CD8-positive, alpha-beta memory T cell (primary cell): ENCODE measurements at places on chromosomes 5 and 9. TPM values are rescaled to one million over a fixed set of nuclear protein-coding genes. Genes with fewer than 3 reads are reported as not detected.

- no peak for DNase-seq
- no peaks in the 10 kb centered on the region for H3K4me1 ChIP-seq
- H3K36me3 ChIP-seq = no peaks in the 10 kb centered on the region
- H3K27me3 ChIP-seq = peaks cover 6% of the 10 kb centered on the region
These were observed 892 bp upstream of the TNC start for GRCh38 chr9:115118879-115119218.

- no peak overlapping the region for H3K4me3 ChIP-seq
- H3K27ac ChIP-seq = no peak overlapping the region
- no peaks in the 10 kb centered on the region for H3K4me1 ChIP-seq
- no peaks in the 10 kb centered on the region for H3K27me3 ChIP-seq
- no peaks in the 10 kb centered on the region for H3K36me3 ChIP-seq
- DNase-seq = no peak
These were observed 19.1 kb upstream of the ARSI start for GRCh38 chr5:150321784-150322183.

GRCh38 chr5:76438025-76438424, 34.9 kb downstream of the IQGAP2 start:
- peaks cover 6% of the 10 kb centered on the region for H3K4me1 ChIP-seq
- peaks cover 3% of the 10 kb centered on the region for H3K36me3 ChIP-seq
- no peak for DNase-seq
- no peaks in the 10 kb centered on the region for H3K27me3 ChIP-seq
- H3K27ac ChIP-seq = no peak overlapping the region
- H3K4me3 ChIP-seq = no peak overlapping the region

Gene PCDHB10
- not detected for total RNA-seq

Gene APBB3
- total RNA-seq = 17.0 TPM

GRCh38 chr9:1049641-1050040, 516 bp upstream of the DMRT2 start:
- no peak for DNase-seq
- H3K4me1 ChIP-seq = peaks cover 27% of the 10 kb centered on the region
- H3K4me3 ChIP-seq = no peak overlapping the region
- H3K36me3 ChIP-seq = no peaks in the 10 kb centered on the region
- no peak overlapping the region for H3K27ac ChIP-seq

Gene MAST4
- total RNA-seq = 6.5 TPM

- H3K4me1 ChIP-seq = no peaks in the 10 kb centered on the region
- no peak overlapping the region for H3K27ac ChIP-seq
- DNase-seq = no peak
- H3K36me3 ChIP-seq = no peaks in the 10 kb centered on the region
- no peaks in the 10 kb centered on the region for H3K27me3 ChIP-seq
These were observed 386.5 kb upstream of the RFX3 start for GRCh38 chr9:3912280-3912679.

Gene GGTA1
- total RNA-seq = not detected

DNA sequence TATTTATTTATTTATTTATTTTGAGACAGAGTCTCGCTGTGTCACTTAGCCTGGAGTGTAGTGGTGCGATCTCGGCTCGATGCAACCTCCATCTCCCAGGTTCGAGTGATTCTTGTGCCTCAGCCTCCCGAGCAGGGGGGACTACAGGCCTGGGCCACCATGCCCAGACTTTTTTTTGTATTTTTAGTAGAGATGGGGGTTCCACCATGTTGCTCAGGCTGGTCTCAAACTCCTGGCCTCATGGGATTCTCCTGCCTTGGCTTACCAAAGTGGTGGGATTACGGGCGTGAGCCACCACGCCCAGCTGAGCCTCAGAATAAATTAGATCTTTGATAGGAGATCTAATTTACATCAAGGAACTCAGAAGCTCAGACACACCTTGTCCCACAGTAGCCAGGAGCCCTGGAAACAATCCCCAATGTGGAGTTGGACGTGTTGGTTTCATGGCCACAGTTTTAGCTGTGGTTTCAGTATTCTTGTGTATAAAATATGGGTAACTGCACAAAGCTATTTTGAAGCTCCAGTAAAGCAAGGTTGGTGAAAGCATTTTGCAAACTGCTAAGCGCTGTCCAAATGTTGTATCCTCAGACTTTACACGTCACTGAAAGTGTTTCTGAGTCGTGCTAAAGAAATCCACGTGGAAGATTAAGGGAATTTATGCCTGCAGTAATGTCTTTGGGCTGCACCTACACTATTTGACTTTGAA, 3.0 kb upstream of the HNRNPAB start:
- no peak for DNase-seq
- H3K4me1 ChIP-seq = peaks cover 11% of the 10 kb centered on the region
- no peaks in the 10 kb centered on the region for H3K27me3 ChIP-seq
- no peak overlapping the region for H3K27ac ChIP-seq
- no peaks in the 10 kb centered on the region for H3K36me3 ChIP-seq
- H3K4me3 ChIP-seq = no peak overlapping the region

Gene CCL28
- total RNA-seq = 8.4 TPM

GRCh38 chr5:98742396-98743073, 30.9 kb upstream of the RGMB start:
- no peaks in the 10 kb centered on the region for H3K27me3 ChIP-seq
- DNase-seq = no peak
- H3K27ac ChIP-seq = no peak overlapping the region
- H3K36me3 ChIP-seq = no peaks in the 10 kb centered on the region
- no peaks in the 10 kb centered on the region for H3K4me1 ChIP-seq

Gene BTNL3
- not detected for total RNA-seq

Gene PSAT1
- total RNA-seq = 89.0 TPM

Gene ZDHHC11B
- 0.40 TPM for total RNA-seq
